ENCODE measurements at places on chromosomes 4 and X.

DNA sequence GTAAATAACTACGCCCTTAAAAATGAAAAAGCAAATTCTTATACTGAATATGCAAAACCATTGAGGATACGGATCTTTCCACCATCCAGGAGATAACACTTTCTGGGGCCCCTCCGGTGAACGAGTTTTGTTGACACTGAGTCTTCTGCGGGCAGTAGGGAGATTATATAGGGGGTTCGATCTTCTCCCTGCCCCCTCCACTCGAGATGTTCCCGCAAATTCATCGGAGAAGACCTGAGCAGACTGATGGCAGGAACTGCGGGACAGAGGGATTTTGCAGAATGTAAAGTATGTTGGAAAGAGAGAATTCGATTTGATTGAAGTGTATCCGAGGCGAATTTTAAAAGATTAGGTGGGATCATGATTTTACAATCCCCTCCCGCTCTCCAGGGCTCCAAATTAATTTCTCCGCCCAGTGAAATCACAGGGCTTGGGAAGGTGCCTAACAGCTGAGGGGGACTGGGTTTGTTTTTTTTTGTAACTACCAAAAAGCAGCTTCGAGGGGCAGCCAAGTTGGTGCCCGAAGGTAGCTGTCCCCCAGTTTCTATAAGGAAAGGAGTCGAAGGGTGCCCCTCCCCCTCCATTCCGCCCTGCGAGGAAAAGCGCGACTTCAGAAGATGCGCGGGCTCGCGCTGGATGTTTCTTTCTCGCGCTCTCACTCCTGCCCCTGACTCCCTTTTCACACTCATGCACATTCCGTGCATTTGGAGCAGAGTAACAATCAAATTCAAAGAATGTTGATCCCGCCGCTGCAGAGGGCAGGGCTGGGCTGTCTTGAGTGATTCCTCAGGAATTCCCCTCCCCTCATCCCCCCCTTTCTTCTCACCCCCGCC is 1.2 kb downstream of the TMEM255A start:
- no peak for DNase-seq

GRCh38 chr4:6647169-6647568 is 6.7 kb downstream of the MRFAP1 start:
- DNase-seq = no peak

DNA sequence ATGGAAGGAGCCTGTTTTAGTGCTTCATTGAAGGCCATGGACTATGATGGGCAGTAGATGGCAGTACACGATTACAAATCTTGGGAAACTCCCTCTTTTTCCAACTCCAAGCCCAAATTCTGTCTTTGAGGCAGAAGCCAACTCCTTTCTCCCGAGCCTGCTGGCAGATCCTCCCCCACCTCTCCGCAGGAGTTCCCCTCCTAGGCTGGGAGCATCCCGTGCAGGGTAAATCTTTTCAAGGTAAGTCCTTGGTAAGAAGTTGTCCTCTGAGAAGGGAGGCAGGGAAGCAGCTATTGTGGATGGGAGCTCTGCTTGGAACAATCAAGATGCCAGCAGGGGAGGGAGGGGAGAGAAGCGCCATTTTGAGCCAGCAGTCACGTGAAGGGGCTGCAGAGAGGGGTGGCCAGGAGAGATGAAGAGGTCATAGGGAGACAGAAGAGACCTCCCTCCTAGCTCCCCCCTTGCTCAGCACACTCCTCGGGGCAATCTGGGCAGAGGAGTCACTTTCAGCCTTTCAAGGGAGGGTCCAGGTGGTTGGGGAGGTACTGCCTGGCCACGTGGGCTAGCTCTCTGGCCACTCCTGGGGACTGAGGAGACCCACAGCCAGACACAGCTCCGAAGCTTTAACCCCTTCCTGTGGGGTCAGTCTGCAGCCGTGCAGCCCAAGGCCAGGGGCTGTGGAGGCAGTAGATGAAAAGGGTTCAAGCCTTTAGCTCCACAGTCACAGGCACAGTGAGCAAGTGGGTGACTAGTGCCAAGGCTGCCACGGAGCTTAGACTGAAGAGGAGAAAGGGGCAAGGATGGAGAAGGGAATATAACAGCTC is 9.6 kb downstream of the CC2D2A start:
- DNase-seq = no peak

DNA sequence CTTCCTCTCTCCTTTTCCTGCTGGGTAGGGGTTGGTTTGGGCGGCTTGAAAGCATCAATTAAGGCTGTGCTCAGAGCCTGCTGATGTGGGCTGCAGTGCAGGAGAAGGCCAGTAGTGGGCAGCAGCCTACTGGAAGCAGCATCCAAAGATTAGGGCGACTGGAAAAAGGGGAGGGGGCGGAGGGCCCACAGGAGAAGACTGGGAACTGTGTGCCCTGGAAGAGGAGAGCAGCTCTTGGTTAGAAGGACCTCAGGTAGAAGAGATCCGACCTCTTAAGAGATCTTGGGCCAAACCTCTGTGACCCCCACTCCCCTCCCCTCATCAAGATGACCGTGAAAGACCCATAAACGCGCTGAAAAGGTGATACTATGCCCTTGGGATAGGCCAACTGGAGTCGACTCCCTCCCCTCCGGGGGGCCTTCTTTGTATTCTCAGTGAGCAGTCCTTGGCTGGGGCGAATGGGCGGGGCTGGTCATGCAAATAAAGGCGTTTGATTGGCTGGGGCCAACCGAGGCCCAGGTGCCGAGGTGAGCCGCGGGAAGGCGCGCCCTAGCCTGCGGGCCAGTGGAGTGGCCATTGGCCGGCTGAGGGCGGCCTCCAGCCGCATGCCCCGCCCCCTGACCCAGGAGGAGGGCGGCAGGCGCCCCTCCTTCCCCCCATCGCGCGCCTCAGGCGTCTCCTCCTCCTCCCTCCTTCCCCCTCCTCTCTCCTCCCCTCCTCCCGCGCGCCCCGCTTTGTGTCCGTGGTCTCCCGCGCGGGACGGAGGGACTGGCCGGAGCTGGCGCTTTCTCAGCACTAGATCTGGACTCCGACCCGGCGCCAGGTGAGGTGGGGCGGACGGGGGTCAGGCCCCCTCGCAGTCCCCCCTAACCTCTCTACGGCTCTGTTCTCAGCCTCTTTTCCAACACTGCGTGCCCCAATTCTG is 10.1 kb downstream of the DLG3 start:
- DNase-seq = peak; percentile 71

- DNase-seq = no peak
These were observed 8.1 kb downstream of the HGFAC start for GRCh38 chr4:3449574-3450534.

DNA sequence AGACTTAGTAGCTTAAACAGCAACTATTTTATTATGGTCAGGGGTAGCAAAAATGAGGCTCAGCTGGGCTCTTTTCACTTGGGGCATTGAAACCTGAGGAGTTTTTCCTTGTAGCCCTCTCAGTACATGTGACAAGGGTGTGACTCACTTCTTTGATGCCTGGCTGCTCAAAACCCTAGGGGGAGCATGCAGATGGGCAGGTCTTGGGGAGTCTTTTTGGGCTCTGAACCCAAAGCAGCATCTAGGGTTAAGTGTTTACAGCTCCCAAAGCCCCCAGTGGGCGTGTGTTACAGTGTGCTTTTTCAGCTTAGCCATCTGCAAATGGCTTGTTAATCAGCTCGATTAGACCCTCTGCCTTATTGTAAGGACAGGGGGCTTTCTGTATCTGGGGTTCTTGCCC is 1752.7 kb downstream of the PCDH7 start:
- DNase-seq = no peak

- DNase-seq = no peak
These were observed 77.9 kb downstream of the EGF start for GRCh38 chr4:109990261-109991257.

DNA sequence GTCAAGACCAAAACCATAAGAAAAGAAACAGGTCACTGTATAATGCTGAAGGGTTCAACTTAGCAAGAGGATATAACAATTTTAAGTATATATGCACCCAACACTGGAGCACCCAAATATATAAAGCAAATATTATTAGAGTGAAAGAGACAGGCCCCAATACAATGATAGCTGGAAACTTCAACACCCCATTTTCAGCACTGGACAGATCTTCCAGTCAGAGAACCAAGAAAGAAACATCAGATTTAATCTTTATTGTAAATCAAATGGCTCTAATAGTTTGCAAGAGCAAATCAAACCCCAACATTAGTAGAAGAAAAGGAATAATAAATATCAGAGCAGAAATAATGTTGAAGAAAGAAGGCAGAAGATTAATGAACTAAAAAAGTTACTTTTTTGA is 36.2 kb downstream of the MAGED4 start:
- DNase-seq = no peak

- no peak for DNase-seq
These were observed 305.7 kb upstream of the SLIT2 start for GRCh38 chr4:19945979-19946380.

GRCh38 chr4:56686537-56687231 is 5.6 kb upstream of the HOPX start:
- no peak for DNase-seq

GRCh38 chr4:17189401-17189720 is 290.9 kb upstream of the LDB2 start:
- no peak for DNase-seq

GRCh38 chr4:7988437-7988836 is 48.8 kb upstream of the AFAP1 start:
- DNase-seq = no peak

DNA sequence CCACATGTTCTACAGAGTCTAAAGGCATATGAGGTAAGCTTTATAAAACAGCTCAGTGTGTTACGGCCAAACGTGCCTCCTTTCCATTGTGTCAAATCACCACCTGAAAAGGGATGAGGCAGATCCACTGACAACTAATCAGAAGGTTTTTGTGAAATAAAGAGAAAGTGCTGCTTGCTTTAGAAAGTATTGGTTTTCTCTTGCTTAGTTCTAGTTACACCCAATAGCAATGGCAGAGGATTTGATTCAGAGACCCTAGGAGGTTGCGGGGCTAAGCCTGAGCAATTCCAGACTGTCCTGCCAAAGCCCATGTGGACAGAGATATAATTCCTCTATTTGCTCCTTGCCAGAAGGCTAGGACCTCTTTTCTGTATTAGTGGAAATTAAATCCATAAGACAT is 125.5 kb downstream of the SPRY1 start:
- no peak for DNase-seq

DNA sequence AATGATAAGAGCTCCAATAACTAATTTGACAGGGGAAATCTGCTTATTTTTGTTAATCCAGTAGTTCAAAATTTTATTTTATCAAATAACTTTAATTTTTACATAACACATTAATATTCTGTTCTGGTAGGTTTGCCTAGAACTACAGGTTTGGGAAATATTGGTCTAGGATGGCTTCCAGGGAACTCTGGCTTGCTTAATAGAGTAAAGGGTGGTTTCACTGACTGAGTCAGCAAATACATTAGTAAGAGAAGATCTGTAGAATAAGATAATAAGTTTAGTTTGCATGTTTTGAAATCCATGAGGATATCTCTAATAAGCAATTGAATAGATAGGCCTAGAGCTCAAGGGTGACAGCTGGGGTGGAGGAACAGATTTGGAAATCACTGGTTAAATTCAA is 500.7 kb downstream of the ZNF674 start:
- DNase-seq = no peak

GRCh38 chr4:161869511-161869910 is 294.3 kb downstream of the FSTL5 start:
- DNase-seq = no peak

GRCh38 chr4:140038031-140038533 is 115.9 kb downstream of the MAML3 start:
- no peak for DNase-seq

DNA sequence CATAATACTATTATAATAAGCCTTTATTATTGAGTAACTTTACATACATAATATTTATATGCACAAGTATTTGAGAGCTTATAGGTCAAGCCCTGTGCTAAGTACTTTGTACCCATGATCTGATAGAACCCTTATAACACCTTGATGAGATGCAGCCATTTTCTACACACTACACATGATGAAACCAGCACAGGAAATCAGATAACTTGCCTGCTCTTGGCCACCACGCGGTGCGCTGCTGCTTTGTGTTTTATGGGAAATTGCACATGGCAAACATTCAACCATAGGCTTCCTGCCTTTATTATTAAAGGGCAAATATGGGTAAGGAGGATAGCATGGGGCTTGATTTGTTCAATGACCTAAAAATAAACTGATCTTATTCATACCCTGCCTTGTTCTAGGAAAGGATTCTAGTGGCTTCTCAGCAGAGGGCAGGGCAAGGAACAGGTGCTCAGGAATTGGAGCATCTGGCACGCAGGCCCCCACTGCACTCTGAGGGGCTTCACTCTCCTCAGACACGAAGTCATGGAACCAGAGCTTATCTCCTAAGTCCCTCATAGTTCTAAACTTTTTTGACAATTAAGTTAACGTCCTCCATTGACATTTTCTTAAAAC is 31.6 kb upstream of the NAP1L5 start:
- DNase-seq = no peak

DNA sequence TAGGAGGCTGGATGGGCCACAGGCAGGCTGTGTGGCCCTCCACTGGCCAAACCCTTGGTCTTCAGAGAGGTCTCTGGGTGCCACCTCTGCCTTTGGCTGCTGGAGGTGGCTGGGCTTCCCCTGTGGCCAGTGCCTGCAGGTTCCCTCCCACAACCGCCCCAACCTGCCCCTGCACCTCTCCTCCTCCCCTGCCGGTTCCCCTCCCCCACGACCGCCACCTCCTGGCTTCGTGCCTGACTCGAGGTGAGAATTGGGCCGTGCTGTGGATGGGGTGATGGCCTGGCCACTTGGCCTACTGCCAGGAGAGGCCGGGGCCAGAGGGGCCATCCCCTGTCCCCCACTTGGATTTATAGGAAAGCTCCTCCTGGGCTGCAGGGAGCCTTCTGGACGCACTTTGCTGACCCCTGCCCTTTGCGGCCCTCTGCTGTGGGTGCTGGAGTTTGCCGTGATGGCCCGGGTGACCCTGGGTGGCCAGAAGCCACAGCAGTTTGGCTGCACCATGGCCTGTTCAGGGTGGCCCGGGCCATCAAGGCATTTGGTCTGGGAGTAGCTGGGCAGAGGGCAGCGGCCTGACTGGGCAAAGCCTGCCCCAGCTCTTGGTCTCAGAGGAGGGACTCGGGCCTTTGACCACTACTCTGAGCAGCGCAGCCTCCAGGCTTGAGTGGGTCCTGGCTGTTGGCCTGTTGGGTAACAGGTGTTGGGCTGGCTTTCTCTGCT is 3.8 kb downstream of the NAT8L start:
- no peak for DNase-seq

DNA sequence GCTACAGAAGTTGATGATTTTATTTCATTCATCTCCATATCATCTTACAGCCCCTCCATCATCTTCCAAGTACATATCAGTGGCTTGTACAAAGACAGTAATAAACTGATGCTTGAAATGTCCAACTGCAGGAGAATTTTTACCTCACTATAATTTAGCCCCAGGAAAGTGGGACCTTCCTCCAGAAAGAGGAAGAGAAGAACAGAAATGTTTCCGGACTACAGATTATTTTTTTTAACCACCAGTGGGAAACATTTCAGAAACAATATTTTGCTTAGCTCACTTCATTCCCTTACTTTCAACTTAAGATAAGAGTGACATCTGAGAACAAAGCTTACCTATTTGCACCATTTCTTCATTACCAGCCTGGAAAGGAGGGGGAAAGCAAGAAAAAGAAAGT is 2.0 kb downstream of the ADAMTS3 start:
- DNase-seq = no peak

GRCh38 chrX:125998432-125998831 is 167.7 kb downstream of the DCAF12L2 start:
- no peak for DNase-seq

- no peak for DNase-seq
These were observed 14.1 kb downstream of the AMER1 start for GRCh38 chrX:64191281-64192010.

- no peak for DNase-seq
These were observed 31.0 kb upstream of the PDE5A start for GRCh38 chr4:119659576-119659975.

Measured in CD4-positive, alpha-beta T cell (primary cell).